ENCODE measurements at places on chromosomes 7 and 10.

GRCh38 chr10:112716924-112717413 is 233.1 kb upstream of the TCF7L2 start:
- no peak for DNase-seq

DNA sequence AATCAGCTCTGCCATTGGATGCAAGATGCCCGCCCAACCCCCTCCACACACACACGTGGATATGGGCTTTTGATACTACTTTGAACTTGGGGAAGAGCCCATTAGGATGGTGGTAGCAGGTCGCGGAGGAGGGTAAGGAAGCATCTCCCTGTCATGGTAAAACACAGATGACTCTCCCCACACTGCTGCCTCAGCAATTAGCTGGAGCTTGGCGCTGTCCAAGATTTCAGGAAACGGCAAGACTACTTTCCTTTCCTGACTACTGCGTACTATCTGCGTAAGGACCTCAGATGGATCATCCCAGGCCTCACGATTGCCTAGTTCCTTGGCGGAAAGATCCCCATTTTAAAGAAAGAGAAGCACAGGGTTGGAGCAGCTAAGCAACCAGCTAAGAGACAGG is 134.3 kb downstream of the C10orf90 start:
- DNase-seq: no peak

GRCh38 chr10:22570234-22570633 is 144.1 kb downstream of the PIP4K2A start:
- DNase-seq: no peak

DNA sequence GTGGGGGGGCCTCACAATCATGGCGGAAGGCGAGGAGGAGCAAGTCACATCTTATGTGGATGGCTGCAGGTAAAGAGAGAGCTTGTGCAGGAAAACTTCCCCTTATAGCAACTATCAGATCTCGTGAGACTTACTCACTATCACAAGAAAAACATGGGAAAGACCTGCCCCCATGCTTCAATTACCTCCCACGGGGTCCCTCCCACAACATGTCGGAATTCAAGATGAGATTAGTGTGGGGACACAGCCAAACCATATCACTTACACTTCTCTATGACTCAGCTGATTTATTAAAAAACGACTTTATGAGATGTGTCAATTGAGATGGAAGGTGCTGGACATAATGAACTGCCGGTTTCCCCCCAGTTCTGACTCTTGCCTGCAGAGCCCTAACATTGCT is 23.8 kb upstream of the CHN2 start:
- DNase-seq: no peak

DNA sequence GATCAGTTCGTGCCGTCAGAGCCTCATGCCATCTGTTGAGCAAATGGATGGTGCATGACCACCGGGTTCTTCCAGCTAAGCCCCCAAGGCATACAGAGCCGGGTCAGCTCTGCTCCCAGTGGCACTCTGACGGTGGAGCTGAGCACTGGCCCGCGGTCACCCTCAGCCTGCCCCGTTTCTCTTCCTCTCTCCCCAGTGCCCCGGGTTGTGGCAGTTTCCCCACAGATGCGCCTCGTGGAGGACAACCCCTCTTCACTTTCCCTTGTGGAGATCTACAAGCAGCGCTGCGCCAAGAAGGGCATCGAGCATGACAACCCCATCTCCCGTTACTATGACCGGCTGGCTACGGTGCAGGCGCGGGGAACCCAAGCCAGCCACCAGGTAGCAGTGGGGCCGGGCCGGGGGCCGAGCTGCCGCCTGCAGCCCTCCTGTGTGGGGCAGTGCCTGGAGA is 129.9 kb downstream of the TRRAP start:
- no peak for DNase-seq

GRCh38 chr10:95391581-95392216 is 100.9 kb upstream of the PDLIM1 start:
- no peak for DNase-seq

GRCh38 chr7:17274551-17275245 is 23.8 kb upstream of the AHR start:
- DNase-seq: no peak

DNA sequence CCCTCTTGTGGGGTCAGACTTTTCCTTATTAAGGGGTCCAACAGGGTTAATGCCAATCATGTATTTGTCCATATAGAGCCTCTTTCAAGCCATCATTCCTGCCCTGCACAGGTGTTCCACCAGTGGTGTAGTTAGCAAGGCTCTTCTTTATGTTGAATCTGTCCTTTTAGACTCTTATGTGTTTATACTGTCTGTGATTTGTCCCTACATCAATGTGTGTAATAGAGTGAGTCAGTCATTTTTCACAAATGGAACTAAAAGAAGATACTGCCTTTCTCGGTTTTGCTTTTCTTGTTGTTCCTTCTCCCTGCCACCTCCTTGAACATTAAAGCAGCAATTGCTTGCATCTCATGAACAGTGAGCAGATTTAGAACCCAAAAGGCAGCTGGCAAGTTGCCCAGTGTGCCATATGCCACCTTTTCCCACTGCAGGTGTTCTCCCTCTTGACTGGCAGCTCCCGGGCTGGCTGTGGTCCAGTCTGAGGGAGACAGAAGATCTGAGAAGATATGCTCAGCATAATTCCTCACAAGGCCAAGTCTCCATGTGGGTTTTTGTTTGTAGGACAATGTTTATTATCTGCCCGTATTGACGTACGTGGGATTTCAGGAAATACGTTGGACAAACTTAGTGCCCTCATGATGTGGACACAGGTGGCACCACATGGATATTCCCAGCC is 154.1 kb downstream of the LHFPL3 start:
- no peak for DNase-seq

- DNase-seq: no peak
Observed at GRCh38 chr10:74292871-74293427, 141.9 kb downstream of the ADK start.

DNA sequence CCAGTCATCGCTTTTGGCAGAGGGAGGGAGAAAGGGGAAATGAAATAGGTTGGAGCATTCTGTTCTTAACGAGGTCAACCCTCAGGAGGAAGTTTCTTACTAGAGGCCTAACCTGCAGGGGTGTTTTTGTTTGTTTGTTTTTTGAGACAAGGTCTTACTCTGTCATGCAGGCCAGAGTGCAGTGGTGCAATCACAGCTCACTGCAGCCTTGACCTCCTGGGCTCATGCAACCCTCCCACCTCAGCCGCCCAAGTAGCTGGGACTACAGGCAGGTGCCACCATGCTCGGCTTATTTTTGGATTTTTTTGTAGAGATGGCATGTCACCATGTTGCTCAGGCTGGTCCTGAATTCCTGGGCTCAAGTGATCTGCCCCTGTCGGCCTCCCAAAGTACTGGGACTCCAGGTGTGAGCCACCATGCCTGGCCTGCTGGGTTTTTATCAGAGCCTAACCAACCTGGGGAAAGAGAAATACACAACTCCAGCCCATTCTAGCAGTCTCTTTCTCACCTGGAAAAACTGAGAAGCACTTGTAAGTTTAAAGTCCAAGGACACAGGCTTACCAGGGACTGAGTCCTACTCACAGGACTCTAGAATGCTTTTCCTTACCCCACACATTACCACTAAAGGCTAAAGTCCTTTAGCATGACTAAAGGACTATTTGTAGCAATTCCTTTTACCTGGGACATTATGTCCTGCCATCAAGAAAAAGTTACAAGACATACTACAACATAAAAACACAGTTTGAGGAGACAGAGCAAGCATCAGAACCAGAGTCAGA is 101.0 kb upstream of the EGFR start:
- no peak for DNase-seq

GRCh38 chr7:140601566-140602174 is 38.9 kb downstream of the DENND2A start:
- no peak for DNase-seq

All from mesothelial cell of epicardium (in vitro differentiated cells).